Stimulated activated CD8-positive, alpha-beta memory T cell treated with anti-CD3 and anti-CD28 coated beads, Interleukin-4, amount 100 ng/mL, for 4 hours (primary cell): ENCODE measurements at places on chromosomes 16 and 17.

GRCh38 chr16:85495259-85495658 is 117.9 kb upstream of the GSE1 start:
- no peak for DNase-seq

- no peak for DNase-seq
Measured at GRCh38 chr16:2959206-2959605, 4.9 kb upstream of the KREMEN2 start.

- DNase-seq: peak; percentile 74
Measured at GRCh38 chr17:80899402-80900268, 92.0 kb upstream of the CHMP6 start.

GRCh38 chr17:21164216-21164615 is 37.5 kb downstream of the DHRS7B start:
- DNase-seq: no peak

DNA sequence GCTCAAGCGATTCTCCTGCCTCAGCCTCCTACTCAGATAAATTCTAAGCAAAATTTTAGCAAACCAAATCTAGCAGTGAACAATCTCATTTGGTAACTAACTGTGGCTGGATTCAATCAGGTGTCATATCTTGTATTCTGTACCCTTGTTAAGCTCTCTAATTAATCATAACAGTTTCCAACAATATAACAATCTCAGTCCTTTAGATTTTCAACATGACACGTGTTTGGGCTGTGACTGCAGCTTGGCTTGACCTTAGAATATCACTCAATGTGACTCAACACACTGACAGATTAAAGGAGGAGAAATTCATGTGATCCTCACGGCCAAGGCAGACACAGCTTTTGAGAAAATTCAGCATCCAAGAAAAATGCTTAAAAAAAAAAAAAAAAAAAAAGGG is 133.6 kb downstream of the BANP start:
- no peak for DNase-seq
